NCI-H446 treated with DMSO at 0.1 percent for 48 hours (cell line): ENCODE measurements at places on chromosomes 12 and 14.

DNA sequence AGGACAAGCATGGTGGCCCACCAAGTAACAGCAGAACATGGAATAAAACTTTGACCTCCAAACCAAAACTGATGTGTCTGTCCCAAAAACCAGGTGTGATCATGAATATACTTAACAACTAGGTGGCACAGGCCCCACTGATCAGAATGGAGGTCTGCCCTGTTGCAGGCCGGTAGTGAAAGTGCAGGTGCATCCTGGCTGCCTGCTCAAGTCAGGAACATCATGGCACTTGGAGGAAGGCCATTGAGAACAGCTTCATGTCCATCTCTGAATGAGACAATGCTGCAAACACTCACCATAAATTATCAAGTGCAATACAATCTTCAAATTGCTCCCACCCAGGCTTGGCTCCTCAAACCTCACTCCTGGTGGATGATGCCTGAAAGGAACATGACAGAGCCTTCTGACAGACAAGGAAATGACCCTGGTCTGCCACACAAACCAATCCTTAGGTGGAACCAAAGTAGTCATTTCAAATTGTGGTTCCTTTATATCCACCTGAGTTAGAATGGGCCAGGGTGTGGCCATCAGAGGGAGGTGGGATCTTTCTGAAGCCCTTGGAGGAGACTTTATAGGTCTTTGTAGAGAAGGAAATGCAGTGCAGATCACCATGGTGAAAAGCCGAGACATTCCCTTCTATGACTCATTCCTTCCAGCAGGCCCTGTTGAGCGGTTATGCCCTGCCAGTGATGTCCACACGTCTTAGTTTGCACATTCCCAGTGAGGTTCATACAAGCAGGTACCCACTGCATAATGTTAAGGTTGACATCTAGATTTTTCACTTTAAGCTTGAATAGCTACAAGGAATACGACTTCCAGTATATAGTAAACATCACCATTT, 36.0 kb downstream of the EGLN3 start:
- no peak for DNase-seq

GRCh38 chr12:44019118-44019517, 183.2 kb downstream of the TMEM117 start:
- no peak for DNase-seq

GRCh38 chr12:66667906-66668305, 11.0 kb downstream of the GRIP1 start:
- DNase-seq, result no peak

DNA sequence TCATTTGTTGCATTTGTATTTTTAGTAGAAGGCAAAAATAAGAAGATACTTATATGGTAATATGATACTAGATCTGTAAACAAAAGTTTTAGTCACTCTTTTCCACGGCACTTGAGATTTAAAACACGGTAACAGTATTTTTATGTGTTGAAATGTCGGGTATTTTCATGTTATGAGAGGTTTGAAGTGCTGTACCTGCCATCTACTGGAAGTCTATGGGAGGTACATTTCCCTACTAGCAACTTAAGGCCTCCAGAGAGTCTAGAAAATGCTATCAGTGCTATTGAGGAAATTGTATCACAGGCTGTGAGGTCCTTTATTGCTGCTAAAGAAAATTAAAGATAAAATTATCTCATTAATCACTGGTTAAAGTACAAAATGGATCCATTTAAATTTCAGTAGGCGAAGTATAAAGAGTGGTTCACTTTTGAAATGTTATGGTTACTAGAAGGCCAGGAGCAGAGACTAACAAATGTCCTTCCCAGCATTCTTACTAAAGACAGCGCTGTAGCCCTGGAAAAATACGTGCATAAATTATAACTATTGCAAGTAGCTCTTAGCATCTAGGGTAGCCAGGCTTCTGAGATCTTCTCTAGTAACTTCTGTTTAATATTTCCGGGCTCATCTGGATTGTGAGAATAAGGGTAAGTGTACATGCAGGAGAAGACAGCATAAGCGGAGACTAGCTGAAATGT, 77.6 kb upstream of the PRKD1 start:
- DNase-seq, result peak; percentile 84

GRCh38 chr14:37600880-37601741, 5.7 kb downstream of the TTC6 start:
- no peak for DNase-seq

- no peak for DNase-seq
These were observed 1.2 kb downstream of the PPP1CC start for GRCh38 chr12:110741341-110742095.

- DNase-seq, result no peak
These were observed 20.8 kb upstream of the CDK17 start for GRCh38 chr12:96421014-96421413.

- DNase-seq, result no peak
These were observed 213.7 kb upstream of the NPAS3 start for GRCh38 chr14:32724867-32725471.

DNA sequence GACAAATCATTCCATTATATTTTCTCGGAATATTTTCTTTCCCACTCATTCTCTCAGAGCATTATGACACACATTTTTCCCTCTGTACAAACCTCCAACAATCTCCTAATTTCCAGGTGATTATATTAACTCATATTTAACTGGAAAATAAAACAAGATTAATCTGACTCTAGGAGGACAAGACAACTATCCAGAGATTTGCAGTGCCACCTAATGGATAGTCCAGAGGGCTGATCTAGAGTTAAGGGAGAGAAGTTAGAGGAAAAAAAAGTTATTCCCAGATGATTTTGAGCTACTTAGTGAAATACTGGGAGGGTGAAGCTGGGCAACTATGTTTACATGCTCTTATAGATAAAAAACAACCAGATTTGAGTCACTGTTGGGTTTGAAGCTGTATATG, 161.7 kb downstream of the ALX1 start:
- no peak for DNase-seq

DNA sequence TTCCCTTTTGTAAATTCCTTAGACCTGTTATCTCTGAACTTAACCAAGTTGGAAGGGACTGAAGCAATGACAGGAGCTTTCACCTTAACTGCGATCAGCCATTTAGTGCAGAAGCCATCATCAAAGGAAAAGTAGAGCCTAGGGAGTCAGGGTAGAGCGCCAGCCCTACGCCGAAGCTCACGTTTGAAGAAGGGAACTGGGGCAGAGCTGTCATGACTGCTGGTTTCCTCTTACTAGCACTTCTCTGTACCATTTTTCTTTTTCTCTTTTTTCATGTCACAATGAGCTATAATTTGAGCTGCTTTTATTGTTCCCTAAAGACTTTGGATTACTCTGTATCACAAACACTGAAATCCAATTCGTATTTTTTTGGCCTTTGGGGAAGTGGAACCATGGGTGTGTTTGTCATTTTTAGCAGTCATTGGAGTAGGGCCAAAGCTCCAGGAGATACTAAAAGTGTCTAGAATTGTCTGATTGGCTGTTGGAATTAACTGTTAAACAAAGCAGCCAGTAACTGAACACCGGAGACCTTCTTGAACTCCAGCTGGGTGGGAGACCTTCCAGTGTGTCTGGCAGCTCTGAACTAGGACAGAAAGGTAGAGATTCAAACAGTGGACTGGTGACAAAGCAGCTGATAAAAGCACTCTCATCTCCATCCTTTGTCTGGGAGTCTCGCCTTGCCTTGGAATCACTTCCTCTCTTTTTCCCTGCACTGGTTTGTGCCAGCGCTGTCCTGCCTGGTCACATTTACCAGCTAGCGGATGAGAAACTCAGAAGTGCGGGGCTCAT, 9.1 kb downstream of the MTRFR start:
- peak; percentile 57 for DNase-seq

- no peak for DNase-seq
These were observed 119.1 kb downstream of the PTPN11 start for GRCh38 chr12:112537710-112538396.

DNA sequence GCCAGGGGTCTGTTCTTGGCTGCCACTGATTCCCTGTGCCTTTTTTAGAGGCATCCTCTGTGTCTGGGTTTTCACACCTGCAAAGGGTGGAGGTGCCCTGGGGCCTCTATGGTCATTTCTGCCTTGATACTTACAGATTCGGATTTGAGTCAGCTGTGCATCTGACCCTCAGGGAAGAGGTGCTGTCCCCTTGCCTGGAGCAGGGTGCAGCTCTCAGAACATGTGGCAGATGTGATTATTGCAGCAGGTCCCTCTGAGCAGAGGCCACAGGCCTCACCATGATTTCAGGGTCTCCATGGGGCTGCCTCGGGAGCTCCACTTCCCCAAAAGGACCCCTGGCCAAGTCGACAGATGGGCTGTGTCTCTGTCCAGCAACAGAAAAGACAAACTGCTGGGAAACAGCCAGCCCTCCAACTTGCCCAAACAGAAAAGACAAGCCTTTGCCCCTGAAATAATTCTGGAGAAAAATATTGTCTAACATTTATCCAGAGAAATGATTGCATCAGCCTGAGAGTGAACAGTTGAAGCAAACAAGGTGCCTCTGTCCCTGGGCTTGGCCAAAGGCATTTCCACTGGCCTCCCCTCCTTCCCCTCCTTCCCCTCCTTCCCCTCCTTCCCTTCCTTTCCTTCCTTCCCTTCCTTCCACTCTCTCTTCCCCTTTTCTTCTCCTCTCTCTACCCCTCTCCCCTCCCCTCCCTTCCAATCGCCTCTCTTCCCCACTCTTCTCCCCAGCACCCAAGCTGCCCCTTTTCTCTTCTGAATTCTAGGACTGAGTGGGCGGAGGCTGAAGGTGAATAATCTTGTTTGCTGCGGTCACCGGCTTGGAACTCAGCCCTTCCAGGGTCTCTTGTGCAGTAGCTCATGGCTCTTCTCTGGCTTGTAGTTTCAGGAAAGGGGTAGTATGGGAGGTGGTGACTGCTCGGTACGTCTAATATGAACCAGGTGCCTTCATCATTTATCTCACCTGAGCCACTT, 676 bp downstream of the SERPINA3 start:
- no peak for DNase-seq

DNA sequence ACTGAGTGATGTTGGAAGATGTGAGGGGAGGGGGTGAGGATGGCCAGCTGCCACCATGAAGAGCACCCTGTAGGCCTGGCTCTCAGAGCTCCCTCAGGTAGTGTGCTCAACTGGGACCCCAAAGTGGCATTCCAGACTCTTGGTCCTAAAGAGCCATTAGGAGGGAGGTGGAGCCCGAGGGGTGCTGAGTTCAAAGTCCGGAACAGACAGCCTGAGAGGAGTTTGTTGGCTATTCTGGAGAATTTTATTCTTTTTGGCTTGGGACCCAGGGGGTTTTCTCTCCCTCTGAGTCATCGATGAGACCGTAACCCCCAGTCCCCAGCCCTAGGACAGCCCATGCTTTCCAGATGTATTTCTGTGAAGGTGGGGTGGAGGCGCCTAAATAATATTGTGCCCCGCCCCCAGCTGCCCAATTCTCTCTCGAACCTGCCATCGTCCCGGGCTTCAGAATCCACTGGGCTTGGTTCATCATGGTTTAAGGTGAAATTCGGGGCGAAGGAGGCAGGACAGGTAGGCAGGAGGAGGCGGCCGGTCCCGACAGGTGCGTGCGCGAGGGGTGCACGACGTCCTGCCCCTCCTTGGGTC, 690 bp upstream of the RBP5 start:
- no peak for DNase-seq

DNA sequence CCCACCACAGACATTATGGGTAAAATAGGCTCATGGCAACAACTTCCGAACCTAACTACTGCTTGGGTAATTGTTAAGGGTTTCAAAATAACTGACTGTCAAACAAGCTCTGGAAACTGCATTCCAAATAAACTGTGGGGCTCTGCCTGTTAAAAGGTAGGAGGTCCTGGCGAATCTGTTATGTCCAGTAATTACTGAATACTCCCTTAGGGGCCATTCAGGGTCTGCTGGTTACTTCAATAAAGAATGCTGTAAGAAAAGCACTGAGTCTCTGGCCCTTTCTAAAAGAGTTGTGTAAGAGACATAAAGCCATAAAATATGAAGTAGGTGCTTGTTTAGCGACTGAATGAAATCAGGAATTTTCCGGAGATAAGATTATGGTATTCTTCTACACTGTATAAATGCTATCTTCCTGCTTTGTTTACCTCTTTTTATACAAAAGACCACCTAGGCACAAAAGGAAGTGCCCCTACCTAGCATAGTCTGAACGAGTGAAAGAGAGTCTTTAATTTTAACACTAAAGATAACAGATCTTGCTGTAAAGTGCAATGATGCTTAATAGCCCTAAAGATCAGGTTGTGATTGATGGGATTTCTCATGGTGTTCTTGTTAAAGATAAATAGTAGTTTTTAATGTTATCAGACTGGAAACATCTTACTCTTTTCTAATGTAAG, 127.8 kb downstream of the FBXL14 start:
- DNase-seq, result no peak
